ENCODE measurements at places on chromosomes 13 and 19.

DNA sequence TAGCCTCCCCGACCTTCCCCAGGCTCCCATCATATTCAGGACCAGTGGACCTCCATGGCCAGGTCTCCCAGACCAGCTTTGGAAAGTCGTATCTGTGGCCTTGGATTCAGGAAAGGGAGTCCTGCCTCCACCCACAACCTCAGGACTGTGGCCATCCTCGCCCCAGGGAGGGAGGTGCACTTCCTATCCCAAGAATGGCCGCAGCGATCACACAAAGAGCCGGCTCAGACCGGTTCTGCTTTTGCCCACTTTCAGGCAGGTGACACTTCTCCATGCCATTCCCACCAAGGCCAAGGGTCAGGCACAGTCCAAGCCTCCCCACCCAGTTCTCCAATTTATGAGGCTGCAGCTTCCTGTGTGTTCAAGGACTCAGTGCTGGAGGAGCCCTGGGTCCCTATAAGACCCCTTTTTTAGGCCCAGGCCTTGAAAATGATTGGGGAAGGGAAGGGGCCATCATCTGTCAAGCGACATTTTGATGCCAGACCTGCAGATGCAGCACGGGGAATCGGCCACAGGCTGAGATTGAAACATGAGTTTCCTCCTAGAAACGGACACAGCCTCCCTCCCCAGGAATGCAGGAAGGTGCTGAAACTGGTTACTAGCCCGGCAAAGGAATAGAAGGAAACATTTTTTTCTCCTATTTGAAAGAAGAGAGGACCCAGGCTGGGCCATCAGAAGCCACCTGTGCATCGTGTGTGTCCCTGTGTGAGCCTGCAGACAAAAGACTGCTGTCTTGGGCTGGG lies 65.6 kb upstream of the USE1 start:
- no peak for DNase-seq

DNA sequence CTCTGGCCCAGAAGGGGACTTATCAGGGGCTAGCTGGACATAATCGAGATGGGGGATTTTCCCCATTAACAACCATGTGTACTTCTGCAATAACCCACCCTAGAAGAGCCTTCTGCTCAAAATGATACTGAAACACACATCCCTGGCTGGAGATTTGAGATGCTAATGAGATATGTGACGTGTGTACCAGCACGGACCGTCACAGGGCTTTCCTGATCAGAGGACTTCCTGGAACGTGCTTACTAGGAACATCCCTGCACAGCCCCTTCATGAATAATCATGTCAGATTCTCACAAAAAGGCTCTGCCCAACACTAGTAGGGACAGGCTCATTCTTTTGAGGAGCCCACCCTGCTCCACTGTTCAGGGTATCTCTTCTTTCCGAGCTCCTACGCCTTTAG lies 6.5 kb upstream of the ERVV-1 start:
- DNase-seq = no peak

DNA sequence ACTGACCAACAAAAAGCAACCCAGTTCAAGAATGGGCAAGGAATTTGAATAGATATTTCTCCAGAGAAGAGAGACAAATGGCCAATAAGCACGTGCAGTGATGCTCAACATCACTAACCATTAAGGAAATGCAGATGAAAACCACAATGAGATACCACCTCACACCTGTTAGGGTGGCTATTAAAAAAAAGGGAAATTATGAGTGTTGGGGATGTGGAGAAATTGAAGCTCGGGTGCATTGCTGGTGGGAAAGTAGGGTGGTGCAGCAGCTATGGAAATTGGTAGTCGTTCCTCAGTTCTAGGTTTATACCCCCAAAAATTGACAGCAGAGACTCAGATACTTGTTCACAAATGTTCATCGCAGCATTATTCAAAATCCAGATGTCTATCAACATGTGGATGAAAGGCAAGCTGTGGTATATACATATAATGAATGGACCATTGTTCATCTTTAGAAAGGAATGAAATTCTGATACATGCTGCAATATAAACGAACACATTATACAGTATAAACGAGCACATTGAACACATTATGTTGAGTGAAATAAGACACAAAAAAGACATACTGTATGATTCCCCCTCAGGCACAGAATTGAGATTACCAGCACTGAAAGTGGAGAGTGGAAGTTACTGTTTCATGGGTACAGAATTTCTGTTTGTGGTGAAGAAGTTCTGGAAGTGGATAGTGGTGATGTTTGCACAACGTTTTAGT lies 927 bp downstream of the CHAMP1 start:
- DNase-seq = no peak

GRCh38 chr13:74367193-74367592 lies 233.0 kb upstream of the KLF12 start:
- no peak for DNase-seq

- DNase-seq = no peak
Measured at GRCh38 chr13:95741584-95742563, 64.9 kb downstream of the DNAJC3 start.

DNA sequence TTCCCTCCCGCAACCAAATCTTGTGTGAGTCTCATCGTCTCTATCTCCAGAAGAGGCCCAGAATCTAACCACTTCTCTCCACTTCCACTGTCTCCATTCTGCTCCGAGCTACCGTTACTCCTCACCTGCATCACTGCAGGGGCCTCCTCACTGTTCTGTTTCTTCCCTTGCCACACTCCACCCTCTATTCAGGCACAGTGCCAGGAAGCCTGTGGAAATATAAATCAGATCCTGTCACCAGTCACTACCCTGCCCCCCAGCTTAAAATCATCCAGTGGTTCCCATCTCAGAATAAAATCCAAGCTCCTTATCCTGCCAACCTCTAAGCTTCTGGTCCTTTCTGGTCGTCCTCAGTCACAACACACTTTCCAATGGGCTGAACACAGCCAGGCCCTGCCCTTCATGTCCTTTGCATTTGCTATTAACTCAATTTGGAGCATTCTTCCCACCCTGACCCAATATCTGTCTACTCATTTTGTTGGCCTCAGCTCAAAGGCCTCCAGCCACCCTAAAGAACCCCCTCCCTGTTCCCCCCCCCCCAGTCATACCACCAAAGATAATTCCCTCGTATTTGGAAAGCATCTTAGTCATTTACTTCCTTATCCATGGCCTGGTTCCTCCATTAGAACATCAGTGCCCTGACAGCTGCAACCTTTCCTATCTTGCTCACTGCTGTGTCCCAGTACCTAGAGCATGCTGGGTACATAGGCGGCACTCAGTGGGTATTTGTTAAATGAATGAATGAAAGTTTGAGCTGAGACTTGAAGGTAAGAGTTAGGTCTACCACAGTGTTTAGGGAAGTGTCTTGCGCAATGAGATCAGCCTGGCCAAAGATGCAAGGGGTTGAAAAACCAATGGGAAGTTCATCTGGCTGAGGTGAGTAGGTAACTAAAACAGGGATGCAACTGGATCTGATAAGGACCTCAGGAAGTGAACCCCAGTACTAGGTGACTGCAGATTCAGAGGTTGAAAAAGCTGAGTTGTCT lies 24.4 kb downstream of the ZNF175 start:
- DNase-seq = no peak

DNA sequence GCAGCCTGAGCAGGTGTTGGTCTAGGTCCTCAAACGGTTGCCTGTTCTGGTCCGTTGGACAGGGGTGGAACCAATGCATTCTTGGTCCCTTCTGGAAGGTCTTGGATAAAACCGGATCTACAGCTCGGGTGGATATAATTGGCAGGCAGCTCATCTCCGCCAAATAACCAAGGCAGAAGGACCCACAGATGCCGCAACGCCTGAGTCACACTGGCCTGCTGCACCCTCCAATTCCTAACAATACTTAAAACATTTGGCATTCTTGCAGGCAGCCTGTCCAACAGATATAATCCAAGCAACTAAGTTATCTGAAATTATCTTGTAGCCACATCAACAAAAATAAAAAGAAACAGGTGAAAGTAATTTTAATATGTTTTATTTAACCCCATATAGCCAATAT lies 59.0 kb upstream of the FGF14 start:
- DNase-seq = no peak

DNA sequence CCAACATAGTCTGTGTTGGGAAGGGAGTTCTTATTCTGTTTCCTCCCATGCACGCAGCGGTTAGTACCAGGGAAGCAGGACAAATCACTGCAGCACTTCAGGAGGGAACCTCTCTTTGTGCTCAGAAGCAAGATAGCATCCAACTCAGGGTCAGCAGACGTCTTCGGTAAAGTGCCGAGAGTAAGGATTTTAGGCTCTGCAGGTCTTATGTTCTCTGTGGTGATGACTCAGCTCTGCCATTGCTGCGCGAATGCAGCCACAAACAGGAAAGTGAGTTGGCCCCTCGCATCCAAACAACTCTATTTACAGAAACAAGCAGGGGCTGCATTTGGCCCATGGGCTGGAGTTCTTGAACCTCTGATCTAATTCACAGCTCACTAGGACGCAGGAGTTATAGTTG lies 122.1 kb upstream of the SPATA13 start:
- peak; percentile 29 for DNase-seq

DNA sequence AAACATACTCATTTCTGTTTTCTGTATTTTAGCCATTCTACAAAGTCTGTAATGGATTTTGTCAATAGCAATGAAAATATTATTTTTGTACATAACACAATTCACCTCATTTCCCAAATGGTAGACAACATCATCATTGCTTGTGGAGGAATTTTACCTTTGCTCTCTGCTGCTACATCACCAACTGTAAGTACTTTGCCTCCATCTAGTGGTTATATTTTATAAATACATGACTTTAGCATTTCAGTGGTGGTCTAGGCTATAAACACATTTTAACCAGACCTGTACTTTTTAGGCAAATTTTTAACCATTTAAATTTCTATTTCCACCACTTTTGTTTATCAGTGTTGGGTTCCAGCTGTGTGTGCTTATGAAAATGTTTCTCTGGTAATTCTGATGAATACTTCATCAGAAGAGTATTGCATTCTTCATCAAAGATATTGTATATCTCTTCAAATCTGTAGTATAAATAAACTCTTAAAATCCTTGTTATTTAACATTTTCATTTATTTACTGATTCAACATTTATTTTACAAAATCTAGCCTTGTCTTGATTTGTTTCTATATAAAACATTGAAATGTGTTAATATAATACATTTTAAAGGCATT lies 222.4 kb downstream of the NBEA start:
- peak; percentile 16 for DNase-seq

DNA sequence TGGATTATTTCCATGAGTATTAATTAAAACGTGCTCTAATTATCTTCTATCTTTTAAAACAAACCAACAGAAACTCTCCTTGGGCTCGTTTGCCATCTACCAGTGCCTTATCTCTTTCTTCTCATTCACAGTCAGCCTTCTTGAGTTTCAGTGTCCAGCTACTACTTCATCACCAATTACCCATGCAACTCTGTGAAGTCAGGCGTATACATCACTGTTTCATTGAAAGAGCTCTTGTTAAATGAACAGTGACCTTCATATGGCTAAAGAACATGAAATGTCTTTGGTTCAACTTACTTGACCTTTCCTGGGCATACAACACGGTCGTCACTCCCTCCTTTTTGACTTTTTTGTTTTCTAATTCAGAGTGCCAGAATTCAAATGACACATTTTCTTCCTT lies 5.2 kb upstream of the IFT88 start:
- DNase-seq = no peak

DNA sequence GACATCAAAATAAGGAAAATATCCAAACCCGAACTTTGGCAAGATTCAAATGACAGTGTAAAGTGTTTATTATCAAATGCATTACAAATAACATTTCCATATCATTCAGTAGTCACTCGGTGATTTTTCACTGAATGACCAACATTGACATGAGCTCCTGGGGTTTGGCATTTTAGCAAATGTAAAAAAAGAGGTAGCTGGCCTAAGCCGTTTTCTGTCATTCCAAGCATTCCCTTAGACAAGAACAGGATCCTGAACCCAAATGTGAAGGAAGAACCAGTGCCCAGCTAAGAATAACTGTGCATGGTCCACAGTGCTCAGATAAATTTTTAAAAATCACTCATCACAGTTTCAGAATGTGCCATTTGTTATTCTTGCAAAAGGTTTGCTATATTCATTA lies 327.9 kb downstream of the GPC6 start:
- no peak for DNase-seq

DNA sequence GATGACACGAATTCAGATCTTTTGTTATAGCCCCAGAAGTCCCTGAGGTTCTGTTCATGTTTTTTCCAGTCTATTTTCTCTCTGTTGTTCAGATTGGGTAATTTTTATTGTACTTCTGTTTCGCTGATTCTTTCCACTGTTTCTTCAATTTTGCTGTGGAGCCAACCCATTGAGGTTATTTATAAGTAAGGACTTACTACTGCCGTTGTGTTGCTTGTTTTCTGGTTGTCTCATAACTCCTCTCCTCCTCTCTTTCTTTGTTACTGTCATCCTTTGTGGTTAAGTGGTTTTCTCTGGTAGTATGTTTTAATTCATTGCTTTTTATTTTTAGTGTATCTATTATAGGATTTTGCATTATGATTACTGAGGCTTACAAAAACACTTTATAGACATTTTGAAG lies 48.7 kb upstream of the GAS6 start:
- no peak for DNase-seq

- no peak for DNase-seq
Measured at GRCh38 chr19:45168767-45169351, 8.1 kb upstream of the NKPD1 start.

GRCh38 chr19:33697766-33698165 lies 76.0 kb downstream of the CHST8 start:
- DNase-seq = no peak

DNA sequence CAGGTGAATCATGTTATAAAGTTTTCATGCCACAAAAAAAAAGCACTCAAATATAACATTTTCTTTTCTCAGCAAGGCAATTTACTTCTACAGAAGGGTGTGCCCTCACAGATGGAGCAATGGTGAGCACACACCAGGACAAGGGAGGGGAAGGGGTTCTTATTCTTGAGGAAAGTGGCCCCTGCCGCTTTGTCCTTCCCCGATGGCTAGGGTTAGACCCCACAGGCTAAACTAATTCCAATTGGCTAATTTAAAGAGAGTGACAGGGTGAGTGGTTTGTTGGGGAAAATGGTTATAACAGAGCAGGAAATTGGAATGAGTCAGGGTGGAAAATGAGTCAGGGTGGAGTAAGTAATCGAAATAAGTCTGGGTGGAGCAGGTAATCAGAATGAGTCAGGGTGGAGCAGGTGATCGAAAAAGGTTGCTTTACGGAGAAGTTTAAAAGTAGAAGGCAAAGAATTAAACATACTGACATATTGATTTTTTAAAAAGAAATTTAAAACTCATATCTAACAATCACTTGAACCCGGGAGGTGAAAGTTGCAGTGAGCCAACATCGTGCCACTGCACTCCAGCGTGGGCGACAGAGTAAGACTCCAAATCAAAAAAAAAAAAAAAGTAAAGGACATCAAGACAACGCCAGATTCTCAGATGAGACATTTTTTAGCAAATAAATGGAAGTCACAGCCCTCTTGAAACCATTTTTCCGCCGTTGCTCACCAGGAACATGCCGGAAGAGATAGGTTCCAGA lies 813 bp downstream of the ZNF562 start:
- DNase-seq = no peak

DNA sequence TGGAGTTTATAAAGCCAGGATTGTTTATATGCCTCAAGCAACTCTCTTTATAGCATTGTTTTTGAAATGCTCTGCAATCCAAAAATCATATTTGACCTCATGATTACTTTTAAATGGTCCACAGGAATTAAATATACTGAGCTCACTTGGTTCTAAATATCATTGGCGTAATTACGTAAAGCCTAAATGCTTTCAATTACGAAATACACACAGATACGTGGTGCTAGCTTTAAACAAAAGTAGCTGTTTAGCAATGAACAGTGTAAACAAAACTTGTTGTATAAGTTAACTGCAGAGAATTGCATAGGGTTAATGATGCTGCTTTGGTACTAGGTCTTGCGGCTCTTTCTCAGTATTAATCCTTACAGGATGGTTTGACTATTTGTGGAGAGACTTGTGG lies 346.6 kb downstream of the COG6 start:
- DNase-seq = no peak

- DNase-seq = peak; percentile 77
Measured at GRCh38 chr19:35513628-35514281, at the start of gene DMKN. Gene DMKN, minus strand, starts transcription at chr19:35513649. Its CDS starts 174 bp downstream, at chr19:35513475.
